ENCODE measurements at places on chromosomes 16 and 17. TPM values are rescaled to one million over a fixed set of nuclear protein-coding genes. Genes with fewer than 3 reads are reported as not detected.

DNA sequence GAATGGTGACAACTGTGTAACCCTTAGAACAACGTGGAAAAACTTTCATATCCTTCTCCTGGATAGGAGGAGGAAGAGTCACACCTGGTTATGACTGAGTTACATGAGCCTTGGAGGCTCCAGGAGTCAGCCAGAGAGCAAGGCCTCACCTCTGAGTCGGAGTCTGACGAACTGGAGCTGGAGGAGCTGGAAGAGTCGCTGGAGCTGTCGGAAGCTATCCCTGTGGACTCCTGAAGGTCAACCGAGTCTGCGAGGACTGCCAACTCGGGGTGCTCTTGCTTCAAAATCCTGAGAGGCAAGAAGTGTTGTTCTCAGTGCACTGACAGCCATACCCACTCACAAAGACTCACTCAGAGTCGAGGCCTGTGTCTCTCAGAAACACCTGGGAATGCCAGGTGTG lies 6.2 kb downstream of the JMJD6 start:
- no peak for DNase-seq

DNA sequence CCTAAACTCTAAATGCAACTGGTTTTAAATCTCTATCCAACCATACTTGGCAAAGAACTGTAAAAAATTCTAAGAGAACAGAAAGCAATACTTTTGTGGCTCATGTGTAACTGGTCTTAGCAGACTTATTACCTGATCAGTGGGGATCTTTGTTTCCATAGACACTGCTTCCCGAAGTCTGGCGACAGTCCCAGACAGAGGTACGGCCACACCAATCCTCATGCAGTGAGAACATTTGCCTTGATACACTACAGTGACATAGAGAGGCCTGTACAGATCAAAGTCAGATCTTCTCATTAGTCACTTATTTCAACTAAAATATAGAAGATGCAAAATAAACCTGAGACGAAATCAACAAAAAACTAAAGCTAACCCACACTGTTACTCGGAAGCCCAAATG lies 43.9 kb downstream of the USP31 start:
- DNase-seq, result no peak

GRCh38 chr16:64308721-64309120 lies 813.1 kb downstream of the CDH11 start:
- no peak for DNase-seq

GRCh38 chr16:67865318-67865717 lies 7.5 kb upstream of the EDC4 start:
- DNase-seq, result no peak

DNA sequence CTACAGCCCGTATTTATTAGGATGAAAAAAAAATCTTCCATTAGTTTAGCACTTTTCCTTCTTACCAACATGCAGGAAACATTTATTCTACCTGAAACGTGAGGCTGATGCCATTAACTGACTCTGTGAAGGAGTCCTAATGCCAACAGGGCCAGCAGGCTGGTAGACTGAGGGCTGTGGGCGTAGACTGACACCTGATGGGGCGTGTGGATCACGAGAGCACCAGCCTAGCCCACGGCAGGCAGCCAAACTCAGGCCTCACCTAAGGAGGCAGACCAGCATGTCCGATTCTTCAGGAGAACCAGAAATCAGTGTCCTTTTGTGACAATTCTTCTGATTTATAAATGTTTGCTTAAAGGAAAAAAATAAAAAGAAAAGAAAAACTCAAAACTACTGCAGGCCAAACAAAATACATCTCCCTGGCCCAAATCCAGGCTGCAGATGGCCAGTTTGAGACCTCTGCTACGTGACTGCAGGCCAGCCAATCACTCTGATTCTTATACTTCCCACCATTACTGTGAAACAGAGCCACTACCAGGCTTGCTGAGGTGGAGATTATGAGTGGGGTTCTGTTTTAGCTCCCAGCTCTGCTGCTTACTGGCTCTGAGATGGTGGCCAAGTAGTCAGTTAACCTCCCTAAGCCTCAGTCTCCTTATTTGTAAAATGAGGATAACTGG lies 66.5 kb downstream of the GNAO1 start:
- no peak for DNase-seq

GRCh38 chr16:14640538-14640937 lies 7.8 kb downstream of the BFAR start:
- DNase-seq, result no peak

The ZNF629 gene
- 0.82 TPM for polyA plus RNA-seq
